ENCODE measurements at places on chromosomes 13 and 19.

GRCh38 chr19:51794885-51795490, at the start of gene FPR3:
FPR3 (plus strand) TSS chr19:51795157; CDS start chr19:51823749, 28,592 bp downstream.
- DNase-seq = no peak

GRCh38 chr19:49071860-49072547, 495 bp downstream of the KCNA7 start:
- DNase-seq = no peak

DNA sequence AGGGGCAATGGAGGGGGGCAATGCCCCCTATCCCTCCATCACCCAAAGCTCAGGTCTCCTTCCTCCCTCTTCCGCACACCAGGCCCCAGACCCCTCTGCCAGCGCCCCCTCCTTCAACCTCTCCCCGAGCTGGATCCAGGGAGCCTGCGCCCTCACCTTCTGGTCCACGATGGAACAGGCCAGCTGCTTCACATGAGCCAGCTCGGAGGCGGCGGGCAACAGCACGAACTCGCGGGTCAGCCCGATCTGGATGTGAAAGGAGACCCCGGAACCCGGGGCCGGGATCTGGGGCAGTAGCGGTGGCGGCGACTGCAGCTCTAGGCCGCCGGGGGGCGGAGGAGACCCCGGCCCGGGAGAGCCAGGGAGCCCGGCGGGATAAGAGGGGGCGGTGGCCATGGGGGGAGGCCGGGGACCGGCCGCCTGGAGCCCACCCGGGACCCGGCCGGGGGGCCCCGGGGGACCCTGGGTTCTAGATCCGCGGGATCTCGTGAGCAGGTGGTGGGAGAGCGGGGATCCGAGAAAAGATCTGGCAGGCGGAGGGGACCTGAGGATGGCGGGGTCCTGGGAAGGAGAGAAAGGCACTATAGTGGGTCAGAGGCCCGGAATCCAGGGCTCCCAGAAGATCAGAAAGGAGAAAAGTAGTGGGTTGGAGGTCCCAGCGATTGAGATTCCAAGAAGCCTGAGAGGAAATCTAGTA, 791 bp downstream of the PRKD2 start:
- no peak for DNase-seq

- no peak for DNase-seq
Observed at GRCh38 chr13:104327211-104327610, 1261.0 kb upstream of the SLC10A2 start.

- no peak for DNase-seq
Observed at GRCh38 chr19:1351381-1351851, 32.3 kb upstream of the NDUFS7 start.
